Gastroesophageal sphincter (tissue), 4 donors: ENCODE measurements at places on chromosomes 2 and 18. TPM values are rescaled to one million over a fixed set of nuclear protein-coding genes. Genes with fewer than 3 reads are reported as not detected.

DNA sequence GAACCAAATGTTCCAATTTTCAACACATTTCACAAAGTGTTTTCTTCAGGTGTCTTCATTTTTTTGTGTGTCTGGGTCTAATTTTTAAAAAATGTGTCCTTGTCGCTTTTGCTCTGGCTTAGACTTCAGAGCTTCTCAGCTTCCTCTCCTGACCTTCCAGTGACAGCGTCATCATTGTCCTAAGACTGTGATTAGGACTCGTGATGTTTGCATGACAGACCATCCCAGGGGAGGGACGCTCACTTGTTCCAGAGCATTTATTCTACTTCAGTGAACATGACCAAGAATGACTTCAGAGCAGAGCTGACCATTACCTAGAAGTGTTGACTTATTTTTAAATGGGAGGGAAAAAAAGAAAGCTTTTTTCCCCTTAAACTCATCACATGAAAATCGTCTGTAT, 591.9 kb downstream of the IRS1 start:
- no peak for ATAC-seq

- ATAC-seq = no peak
Measured at GRCh38 chr18:62183578-62184195, 3.2 kb downstream of the PIGN start.

DNA sequence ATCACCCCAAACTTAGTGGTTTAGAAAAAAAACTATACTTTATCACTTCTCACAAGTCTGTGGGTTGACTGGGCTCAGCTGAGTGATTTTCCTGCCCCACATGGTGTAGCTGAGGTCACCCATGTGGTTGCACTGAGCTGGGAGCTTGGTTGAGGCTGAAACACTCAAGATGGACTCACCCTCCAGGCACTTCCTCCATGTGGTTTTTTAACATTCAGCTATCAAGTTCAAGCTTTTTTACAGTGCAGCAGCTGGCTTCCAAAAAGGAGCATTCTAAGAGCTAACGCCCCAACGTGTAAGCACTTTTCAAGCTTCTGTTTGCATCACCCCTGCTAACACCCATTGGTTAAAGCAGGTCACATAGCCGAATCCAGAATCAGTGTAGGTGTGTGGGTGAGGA, 105.9 kb upstream of the CREB1 start:
- no peak for ATAC-seq

IL37 gene
- total RNA-seq = not detected

RNPEPL1 gene
- total RNA-seq = 57.8 TPM
